COR-L47 (cell line): ENCODE measurements at places on chromosomes 7 and 10.

GRCh38 chr7:156015237-156016020 is 203.2 kb upstream of the SHH start:
- no peak for DNase-seq

DNA sequence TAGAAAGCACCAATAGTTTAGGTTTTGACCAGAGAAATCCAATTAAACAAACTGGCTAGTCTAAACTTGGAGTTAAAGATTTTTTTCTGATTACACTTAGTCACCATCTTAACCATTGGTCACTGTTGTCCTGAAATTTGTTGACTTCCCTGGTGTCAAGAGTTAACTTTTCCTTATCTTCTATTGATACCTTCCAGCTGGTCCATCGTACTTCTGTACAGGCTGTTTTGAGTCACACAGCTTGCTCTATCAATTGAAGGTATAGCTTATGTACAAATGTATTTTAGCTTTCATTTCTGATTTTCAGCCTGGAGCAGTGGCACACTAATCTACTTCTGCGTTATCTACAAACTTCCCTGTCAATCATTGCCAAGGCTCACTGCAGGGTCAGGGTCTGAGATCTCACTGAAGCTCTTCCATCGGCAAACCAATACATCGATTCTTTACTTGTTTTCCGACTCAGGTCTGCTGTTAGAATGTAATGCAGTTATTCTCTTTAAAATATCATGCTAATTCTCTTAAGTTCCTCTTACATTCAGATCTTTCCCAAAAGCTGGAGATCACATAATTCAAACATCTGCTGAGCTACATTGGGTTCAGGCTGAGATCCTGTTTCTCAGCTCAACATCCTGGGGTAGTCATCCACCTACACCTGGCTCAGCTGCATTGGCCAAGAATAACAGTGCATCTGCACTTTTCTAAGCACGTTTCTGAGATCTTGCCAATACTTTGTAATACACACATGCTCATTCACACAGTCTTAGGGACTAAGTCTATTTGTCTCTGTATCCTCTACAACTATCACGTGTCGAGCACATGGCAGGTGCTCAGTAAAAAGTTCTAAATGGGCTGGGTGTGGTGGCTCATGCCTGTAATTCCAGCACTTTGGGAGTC is 11.3 kb downstream of the MRPS33 start:
- no peak for DNase-seq

- DNase-seq, result no peak
Observed at GRCh38 chr10:104324221-104324686, 14.0 kb downstream of the ITPRIP start.

GRCh38 chr7:110800984-110801383 is 289.9 kb upstream of the LRRN3 start:
- DNase-seq, result no peak

GRCh38 chr10:71971311-71971731 is 7.1 kb downstream of the CHST3 start:
- no peak for DNase-seq

DNA sequence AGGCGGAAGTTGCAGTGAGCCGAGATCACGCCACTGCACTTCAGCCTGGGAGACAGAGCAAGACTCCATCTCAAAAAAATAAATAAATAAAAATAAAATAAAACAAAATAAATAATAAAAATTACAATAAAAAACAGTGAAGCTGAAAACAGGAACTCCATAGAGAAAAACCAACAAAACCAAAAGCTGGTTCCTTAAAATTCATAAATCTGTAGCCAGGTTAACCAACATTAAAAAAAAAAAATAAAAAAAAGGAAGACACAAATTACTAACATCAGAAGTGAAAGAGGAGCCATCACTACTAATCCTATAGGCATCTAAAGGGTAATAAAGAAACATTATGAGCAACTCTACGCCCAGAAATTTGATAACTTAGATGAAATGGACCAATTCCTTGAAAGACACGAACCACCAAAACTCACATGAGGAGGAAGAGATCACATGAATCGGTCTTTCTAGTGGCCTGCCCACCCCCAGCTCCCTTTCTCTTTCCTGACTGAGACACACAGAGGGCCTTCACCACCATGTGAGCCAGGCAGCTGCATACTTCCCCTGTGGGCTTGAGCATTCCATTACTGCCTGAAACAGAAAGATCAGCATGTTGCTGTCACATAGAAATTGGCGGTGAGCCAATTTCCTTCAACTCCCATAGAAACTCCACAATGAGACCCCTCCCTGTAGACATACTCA is 208.7 kb downstream of the MAD1L1 start:
- no peak for DNase-seq

- DNase-seq, result no peak
Observed at GRCh38 chr10:43735907-43736306, 87.2 kb upstream of the ZNF32 start.

DNA sequence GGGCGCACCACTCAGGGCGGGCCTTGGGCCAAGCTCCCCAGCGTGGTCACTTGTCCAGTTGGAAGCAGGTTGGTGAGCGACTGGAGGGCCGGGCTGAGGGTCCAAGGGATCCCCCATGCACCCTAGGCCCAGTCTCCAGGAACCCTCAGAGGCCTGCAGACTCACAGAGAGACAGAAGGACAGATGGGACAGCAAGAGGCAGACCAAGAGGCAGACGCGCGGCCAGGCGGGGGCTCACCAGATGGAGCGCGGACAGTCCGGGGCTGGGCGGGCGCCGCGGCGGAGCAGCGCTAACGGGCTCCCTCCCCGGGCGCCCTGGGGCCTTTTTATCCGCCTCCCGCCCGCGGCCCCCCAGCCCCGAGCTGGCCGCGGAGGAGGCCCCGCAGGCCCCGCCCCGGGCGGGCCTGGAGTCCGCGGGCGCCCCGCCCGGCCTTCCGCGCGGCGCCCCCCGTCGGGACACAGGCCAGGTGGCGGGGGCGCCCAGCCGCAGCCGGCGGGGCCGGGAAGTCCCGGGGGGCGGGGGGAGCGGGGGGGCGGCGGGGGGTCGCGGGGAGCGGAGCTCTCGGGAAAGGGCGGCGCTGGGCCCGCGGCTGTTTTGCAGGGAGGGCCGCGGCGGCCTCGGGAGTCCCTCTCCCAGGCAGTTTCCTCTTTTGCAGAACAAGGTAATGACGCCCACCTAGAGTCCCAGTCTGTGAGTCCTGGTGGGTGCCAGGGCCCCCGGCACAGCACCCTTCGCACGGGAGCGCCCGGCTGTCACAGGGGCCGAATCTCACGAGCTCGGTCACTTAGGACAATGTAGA is at the start of gene LOXL4:
TSS of gene LOXL4 (minus strand) at position 301 of the 800 bp plus-strand sequence. CDS start 5,175 bp downstream, outside the sequence.
- peak; percentile 3 for DNase-seq

DNA sequence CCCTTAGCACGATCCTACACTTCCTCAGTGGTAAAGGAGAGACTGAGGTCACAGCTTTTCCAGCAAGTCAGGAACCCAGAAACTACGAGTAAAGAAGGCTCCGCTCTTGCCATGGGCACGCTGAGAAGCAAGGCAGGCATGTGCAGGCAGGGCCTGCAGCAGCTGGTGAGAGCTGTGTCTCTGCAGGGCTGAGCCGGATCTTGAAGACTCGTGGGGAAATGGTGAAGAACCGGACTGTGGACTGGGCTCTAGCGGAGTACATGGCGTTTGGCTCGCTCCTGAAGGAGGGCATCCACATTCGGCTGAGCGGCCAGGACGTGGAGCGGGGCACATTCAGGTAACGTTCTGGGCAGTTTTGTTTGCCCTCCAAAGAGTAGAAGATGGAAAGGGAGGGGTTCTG is 51.9 kb upstream of the ZMIZ2 start:
- DNase-seq, result no peak

DNA sequence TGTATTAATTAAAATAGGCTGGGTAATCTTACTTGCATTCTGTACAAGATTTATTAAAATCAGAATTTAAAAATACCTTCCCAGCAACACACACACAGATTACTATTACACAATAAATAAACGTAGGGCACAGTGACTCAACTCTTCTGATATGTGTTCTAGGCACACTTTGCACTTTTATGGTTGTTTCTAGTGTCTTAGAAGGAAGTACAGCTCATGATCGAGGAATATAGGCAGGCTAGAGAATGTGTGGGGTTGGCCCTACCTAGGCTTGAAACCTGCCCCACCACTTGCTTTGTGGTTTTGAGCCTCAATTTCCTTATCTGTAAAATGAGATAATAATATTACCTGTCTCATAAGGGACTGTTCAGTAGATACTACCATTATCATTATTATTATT is 30.5 kb downstream of the ARMC3 start:
- no peak for DNase-seq

DNA sequence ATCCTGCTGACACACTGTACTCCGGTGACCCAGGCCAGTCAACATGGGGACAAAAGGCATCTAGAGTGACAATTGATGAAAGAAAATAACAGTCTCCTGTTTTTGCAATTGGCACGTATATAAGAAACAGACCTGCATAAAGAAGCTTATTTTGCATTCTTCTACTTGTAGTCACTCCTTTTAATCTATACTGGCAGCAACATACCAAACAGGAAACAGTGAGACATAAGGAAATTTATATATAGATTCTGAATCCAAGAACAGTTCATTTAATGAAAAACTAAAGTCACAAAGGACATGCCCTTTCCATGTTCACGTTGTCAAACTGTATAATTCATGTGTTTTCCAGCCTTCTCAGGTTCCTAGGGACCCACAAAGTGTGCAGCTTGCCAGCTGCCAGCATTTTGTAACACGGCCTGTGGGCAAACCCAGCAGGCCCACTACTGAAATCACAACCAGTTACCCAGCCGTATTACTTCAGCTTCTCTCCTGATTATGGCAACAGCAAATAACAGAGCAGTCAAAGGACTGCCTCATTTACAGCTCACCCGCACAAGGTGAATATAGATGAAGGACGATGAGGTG is 72.3 kb downstream of the AMPH start:
- DNase-seq, result no peak

DNA sequence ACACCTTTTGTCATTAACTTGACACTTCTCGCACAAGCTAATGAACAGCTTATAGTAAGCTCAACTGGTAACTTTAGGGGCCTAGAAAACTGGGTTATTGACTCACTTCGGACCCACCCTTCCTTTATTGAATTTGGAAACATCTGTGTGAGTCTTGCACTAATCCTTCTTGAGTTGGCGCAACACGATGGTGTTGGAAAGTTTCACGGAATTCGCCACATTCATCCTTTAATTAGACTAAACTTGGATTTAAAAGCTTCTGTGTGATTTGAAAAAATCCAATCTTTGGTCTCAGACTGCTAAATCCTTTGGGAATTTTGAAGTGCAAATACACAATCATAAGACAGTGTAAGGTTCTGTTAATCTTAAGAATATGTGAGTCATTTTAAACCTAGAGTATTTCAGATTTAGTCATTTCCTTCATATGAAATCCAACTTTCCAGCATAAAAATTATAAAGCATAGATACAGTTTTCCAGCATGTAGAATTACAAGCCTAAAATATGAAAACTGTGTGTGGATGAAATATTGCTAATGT is 15.1 kb downstream of the FZD8 start:
- DNase-seq, result no peak

DNA sequence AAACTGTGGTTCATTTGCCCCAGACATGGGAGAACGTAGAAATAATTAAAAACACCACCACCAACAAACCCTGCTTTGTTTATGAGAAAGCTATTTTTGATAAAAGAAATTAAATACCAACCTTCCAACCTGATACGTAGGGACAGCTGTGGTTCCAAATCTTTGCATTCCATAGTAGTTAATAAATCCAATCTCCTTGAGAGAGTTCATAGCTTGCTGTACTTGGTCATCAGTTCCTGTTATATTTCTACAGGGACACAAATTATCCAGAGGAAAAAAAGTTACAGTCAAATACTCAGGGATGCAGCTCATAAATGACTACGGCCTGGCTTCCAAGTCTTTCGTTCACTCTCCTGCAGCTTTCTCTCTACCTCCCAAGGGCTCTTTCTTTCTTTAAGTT is 41.1 kb downstream of the PUS7 start:
- no peak for DNase-seq
